ENCODE measurements at places on chromosomes 5 and 9.

- no peak for DNase-seq
Measured at GRCh38 chr5:134446938-134447337, 35.3 kb upstream of the CDKN2AIPNL start.

GRCh38 chr9:122197426-122197825 is 31.3 kb downstream of the LHX6 start:
- no peak for DNase-seq

DNA sequence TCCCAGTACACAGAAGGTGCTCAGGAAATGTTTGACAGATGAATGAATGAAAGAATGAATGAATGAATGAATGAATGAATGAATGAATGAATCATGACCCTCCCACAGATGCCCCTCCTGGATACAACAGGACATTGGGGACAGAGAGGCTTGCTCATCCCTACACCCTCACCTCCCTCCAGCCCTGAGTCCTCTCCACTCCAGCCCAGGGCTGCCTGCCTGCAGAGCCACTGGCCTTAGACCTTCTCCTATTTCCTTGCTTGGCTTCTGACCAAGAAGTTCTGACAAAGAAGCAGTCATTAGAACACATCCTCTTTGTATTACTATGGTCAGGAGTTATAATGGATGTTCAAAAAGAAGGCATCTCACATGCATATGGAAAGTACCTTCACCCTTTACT is 240.7 kb upstream of the DAPK1 start:
- DNase-seq, result no peak

- DNase-seq, result no peak
Measured at GRCh38 chr5:141633871-141634561, 2.6 kb downstream of the HDAC3 start.

DNA sequence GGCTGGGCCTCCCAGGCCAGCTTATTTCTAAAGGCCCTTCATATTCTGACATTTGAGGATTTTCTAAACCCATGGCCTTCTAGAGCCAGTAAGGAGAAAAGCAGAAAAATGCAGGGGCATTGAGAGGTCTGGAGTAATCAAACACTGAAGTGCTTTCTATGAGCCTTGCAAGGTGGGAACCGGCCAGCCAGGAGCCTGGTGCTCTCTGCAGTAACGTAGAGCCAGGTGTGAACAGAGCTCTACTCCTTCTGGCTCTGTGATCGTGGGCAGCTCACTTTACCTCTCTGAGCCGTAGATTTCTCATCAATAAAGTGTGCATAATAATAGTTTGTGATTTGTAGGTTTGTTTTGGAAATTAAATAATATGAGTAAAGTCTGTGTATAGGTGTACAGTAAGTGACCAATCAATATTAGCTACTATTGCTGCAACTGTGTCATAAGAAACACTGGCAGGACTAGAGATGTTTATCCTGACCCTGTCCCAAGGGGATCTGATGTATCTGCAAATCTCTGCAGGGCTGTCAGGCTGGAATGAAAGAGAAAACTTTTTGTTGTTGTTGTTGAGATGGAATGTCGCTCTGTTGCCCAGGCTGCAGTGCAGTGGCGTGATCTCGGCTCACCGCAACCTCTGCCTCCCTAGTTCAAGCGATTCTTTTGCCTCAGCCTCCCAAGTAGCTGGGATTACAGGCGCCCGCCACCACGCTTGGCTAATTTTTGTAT is 2.7 kb downstream of the SYNPO start:
- DNase-seq, result no peak

DNA sequence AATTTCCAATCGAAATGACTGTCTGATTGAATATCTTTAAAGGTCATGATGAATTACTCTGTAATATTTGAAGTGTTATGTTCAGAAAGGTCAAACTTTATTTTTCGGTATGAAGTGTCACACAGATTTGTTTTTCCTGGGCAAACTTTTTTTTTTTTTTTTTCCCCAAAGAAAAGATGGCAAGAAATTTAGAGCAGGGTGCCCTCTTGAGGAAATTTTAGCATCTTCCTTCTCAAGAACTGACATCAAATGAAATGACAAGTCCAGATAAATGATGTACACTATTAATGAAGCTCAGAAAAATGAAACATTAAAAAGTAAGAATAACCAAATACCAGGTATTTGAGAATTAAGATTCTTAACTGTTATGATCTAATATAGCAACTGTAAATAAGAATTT is 123.6 kb downstream of the INVS start:
- no peak for DNase-seq

- DNase-seq, result no peak
Measured at GRCh38 chr9:136090768-136091581, 4.1 kb downstream of the NACC2 start.

DNA sequence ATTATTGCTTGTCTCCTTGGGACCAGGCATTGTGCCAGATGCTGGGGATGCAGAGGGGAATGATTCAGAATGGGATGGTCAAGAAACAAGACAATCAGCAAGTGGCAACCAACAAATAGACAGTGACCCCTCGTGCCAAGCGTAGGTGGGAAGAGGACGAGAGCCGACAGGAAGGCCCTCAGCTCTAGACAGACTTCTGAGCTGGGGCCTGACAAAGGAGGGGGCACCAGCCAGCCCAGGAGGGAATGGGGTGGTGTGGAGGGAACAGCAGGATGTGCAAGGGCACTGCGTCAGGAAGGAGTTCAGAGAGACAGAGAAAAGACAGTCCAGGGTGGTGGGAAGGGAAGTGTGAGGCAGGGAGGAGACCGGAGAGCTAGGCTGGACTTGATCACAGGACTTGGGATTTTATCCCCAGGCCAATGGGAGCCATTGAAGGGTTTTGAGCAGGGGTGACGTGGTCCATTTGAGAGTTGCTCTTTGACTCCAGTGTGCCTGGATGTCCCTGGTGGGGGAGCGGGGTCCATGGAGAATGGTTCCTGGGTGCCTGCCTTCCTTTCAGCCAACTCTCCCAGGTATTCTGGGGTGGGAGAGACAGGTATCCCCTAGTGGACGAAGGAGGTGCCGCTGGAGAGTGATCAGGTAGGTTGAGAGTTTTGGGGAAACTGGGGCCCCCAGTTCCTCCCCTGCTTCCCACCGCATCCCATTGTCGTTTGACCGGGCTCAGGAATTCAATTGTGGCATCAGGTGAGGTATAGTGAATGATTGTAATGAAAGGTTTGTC is 79.3 kb upstream of the ZNF618 start:
- no peak for DNase-seq

DNA sequence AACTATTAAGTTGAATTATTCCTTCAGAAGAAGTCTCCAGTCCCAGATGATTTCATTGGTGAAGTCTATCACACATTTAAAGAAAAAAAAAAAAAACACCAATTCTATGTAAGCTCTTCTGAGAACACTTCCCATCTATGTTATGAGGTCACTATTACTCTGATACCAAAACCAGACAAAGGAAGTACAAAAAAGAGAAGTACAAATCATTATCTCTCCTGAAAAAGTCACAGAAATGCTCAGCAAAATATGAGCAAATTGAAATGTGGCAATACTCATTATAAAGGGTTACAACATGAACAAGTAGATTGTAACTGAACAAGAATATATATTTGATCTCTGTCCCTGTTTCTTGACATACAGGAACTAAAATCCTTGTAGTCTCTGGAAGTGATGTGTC is 280.4 kb downstream of the TLE1 start:
- DNase-seq, result no peak

DNA sequence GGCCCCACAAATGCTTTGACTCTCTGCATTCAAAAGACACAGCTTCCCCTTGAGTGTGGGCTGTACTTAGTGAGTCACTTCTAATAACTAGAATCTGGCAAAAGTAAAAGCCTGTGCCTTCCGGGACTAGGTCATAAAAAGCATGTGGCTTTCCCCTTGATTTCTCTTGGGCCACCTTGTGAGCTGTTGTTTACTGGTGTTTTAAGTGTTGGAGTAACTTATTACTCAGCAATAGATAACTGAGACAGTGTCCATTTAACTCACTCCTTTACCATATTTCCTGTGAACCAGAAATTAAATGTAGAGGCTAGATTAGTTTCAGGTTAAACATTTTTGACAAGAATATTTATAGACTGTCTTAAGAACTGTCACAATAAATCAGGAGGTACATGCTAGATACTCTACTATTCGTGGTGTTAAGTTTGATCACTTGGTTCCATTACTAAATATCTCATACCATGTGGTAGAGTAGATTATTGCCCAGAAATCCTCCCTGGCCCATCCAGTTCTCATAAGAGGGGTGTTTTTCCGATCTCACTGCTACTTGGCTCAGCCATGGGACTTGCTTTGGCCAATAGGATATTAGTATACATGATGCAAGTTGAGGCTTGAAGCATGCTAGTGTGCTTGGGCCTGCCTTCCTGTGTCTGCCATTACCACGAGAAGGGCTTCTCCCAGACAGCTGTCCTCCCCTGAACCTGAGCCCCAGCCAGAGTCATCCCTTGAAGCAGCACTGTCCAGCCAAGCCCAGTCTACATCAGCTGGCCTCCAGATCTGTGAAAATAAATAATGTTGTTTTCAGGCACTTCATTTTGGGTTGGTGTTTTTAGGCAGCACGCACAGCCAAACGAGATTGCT is 10.4 kb upstream of the CMBL start:
- no peak for DNase-seq

DNA sequence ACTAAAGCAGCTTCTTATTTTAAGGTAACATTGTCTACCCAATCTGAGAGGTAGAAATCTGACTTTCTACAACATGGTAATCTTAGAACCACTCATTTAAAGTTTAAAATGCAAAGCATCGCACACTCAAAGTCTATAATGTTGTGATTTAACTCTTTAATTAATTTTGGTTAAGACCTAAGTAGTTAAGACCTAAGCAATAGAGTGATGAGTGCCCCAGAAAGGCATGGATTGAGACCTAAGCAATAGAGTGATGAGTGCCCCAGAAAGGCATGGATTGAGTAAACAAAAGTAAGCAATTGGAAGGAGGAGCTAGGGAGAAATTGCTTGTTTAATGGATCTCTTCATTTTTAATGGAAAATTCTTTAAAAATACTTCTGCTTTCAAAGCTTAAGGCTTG is 86.8 kb downstream of the NLN start:
- DNase-seq, result no peak

DNA sequence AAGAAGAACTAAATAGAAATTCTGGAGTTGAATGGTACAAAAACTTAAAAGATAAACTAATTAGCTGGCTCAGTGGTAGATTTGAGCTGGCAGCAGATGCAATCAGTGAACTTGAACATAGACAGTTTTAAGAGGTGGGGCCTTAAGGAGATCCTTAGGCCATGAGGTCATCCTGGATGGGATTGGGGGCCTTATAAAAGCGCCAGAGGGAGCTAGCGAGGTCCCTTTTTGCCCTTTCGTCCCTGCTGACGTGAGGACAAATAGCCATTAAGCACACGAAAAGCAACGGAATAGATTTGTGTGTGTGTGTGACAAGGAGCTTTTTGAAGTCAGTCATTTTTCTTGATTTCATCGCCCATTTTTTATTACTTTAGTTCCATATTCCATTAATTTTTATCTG is 83.3 kb downstream of the ZNF354C start:
- no peak for DNase-seq

- DNase-seq, result no peak
Measured at GRCh38 chr5:34669931-34670516, 13.9 kb downstream of the RAI14 start.

- no peak for DNase-seq
Measured at GRCh38 chr5:9549941-9550340, 4.1 kb upstream of the SEMA5A start.

DNA sequence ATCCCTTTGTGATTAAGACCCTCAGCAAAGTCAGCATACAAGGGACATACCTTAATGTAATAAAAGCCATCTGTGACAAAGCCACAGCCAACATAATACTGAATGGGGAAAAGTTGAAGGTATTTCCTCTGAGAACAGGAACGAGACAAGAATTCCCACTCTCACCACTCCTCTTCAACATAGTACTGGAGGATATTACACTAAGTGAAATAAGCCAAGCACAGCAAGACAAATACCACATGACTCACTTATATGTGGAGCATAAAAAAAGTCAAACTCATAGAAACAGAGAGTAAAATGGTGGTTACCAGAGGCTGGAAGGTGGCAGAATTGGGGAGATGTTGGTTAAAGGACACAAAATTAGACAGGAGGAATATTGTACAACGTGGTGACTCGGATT is 118.1 kb upstream of the NFIL3 start:
- DNase-seq, result no peak

- DNase-seq, result no peak
Measured at GRCh38 chr5:2817031-2817603, 65.6 kb upstream of the IRX2 start.

DNA sequence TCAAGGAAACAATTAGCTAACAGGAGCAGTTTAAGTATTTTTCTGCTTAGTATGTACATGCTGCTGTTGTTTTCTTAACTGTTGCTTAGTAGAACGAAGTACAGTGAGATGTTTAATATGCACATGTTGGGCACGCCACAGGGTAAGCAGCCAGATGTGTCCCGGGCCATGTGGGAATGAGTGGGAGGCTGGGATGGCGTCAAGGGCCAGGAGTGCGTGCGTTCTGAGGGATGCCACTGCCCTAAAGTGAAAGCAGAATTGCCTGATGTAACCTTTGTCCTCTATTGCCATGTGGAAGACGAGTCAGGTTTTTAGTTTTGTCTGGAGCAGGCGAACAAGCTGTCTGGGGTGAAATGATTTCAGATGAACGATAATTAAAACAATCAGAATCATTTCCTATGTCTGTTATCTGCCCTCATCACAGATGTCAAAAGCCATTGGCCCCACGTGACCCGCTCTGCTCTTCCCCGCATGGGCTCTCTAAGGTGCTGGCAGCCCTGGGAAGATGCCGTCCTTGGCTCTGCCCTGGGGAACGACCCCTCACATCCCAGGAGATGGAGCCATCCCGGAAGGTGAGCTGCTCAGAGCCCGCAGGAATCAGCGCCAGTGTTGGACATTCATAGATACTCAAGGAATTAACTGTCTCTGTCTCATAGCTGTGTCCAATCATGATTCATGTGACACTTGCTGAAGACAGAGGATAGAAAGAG is 356.6 kb upstream of the IRX4 start:
- DNase-seq, result no peak

DNA sequence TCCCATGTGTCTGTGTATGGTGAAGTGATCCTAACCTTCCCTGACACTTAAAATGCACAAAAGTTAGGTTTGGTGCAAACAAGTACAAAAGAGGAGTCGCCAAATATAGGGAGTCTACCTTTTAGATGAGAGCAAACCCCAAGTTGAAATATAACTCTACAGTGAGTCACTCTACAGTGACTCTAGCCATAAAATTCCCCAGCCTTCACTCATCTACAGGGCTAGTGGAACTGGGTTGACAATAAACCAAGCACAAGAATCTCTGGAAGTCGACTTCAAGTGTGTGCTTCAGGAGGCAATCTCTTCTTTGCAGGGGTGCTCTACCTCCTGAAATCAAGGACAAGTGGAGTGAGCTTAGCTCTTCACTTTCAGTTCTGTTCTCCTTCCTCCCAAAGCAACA is 3.3 kb downstream of the SHISAL2B start:
- DNase-seq, result no peak

All from activated T-cell treated with anti-CD3 and anti-CD28 coated beads, Interleukin-2, amount 50 U/mL, for 1 hour (primary cell).